Fibroblast of skin of back (primary cell): ENCODE measurements at places on chromosomes 11 and 22.

- no peak for DNase-seq
These were observed 2.3 kb downstream of the BIRC3 start for GRCh38 chr11:102319544-102319943.

- DNase-seq, result no peak
These were observed 57.4 kb downstream of the CHST1 start for GRCh38 chr11:45607995-45608394.

DNA sequence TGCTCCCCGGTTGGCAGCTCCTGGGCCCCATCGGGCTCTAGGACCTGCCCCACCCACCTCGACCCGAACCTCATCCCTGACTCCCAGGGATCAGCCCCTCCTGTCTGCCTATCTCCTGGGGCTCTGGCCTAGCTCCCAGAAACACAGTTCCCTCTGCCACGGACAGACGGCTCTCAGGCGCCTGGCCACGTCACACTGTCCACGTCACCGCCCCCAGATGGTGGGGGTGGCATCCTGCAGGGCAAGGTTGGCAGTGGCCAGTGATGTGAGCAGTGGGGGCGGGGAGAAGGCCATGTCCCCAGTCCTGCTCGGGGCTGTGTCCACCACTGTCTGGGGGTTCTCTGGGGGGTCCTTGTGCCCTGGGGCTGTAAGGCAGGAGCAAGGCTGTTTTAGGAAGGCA, 29.2 kb downstream of the SYT7 start:
- DNase-seq, result no peak

DNA sequence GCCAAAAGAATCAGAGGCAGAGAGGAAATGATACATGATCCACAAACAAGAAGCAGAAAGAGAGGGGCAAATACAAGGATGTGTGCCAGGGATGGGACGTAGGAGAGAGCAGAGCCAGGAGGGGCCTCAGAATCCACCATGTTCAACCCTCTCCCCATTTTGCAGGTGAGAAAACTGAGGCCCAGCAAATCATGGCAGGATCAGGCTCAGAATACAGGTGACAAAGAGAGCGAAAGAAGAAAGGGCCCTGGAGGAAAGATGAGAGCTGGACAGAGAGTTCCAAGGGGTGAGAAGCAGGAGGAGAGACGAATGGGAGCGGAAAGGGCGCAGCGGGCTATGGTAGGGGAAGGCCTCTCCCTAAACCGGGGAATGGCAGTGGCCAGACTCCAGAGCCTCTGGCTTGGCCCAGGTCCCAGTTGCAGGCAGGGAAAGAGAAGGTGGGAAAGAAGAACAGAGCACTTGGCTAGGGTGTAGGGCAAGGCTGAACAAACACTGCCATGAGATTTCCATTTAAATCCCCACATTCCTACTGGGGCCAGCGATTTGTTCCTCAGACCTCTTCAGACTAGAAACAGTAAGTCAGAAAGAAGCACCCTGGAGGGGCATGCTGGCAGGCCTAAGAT, 44.4 kb upstream of the TSKU start:
- no peak for DNase-seq

DNA sequence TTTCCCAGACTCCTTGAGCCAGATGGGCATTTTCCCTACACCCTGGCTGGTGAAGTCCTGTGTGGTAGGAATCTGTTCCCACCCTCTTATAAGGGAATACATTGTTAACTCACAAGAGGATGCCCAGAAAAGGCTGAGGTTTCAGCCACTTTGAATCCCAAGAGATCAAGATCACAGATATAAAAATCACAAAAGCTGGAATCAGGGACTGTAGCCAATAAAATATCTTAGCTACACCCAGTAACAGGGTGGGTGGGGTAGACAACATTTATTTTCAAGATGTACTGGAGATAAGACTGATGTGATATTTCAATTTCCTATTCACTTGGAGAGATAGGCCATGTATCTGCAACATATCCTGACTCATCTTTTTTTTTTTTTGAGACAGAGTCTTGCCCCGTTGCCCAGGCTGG, 50.3 kb downstream of the COPB1 start:
- peak; percentile 75 for DNase-seq

- DNase-seq, result peak; percentile 13
These were observed 20.1 kb upstream of the MRGPRX2 start for GRCh38 chr11:19080579-19080993.

DNA sequence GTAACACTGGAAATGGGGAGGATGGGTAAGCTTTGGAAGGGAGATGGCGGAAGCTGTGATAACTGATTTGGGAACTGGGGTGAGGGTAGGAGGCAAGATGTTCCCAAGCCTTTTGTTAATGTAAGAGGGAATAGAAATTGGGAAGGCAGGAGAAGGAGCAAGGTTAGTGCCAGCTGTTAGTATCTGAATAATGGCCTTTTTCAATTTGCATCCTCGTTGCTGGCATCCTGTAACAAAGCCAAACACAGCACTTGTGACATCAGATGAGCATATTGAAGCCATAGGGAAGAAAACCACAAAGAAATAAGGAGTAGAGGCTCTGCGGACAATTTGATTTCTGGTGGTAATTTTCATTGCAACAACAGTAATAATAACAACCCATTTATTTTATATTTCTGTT, 70.9 kb upstream of the CLMP start:
- no peak for DNase-seq

DNA sequence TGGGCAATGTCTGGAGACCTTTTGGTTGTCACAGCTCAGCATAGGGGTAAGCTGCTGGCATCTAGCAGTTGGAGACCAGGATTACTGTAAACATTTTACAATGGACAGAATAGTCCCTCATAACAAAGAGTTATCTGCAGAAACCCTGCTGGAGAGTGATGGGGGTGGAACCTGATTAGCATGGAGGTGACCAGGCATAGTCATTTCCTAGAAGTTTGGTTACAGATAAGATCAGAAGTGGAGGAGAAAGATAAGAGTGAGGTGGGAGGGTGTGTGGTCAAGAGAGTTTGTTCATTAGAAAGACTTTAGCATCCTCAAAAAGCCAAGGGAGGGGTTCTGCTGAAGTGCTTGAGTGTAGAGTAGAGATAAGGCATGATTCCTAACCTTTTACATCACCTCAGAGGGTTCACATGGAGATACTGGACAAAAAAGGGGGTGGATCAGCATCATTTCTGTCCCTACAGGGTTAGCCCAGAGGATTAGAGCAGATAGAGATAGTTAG, 38.8 kb downstream of the PRDM11 start:
- DNase-seq, result no peak

DNA sequence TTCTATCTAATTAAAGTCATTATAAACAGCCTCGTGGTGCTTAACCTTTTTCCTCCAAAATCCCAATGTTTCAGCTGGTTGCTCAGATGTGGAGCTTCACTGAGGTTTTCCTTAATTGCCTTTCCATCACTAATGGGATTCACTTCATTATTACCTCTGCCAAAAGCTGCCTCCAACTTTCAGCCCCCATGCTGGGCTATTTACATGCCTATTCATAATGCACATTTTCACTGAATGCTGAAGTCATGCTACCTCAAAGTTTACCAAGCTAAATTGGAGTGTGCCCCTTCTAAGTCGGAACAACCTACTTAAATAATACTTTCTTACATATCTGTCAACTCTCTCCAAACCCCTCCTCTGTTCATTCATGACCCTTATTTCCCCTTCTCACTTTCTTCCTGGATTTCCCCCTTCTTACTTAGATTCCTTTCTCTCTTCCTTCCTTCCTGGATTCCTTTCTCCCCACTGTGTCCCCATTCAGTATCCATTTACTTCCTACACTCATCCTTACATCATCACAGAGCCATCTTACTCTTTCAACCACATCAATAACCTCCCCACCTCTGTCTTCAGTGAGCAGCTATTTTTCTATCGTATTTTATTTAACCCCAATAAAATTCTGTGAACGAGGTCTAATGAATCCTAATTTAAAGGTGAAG, 887.3 kb upstream of the TENM4 start:
- DNase-seq, result no peak

DNA sequence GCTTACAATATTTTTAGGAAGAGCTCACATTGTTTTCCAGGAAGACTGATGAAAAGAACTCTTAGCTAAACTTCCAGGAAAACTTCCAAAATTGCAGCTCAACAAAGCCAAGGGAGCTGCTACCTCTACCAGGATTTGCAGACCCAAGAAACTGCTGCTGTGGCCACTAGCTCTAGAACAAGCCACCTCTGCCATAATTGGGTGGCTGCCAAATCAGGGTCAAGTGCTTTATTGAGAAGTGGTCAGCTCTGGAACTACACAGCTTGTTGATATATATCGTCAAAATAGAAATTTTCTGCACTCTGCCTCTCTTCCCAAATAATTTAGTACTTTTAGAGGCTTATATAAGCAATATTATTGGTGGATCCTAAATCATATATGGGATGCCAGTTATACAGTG, 371.8 kb upstream of the CHORDC1 start:
- no peak for DNase-seq
